Substantia nigra (tissue), 51 donors: ENCODE measurements at places on chromosomes 5 and 9.

DNA sequence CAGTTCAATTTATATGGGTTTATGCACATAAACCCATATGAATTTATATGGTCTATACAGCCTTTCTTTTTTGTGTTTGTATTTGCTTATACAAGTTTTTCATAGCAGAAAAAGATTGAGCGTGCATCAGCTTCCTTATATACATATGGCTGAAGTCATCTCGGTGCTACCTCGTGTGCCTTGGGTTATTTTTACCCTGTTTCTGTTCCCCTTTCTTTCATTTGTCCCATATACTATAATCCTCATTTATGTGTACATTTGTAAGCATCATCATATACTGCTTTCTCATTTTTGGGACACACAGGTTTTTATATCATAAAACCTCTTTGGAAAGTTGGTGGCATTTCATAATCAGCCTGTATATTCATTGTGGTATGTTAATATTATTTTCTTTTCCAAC, 107.8 kb upstream of the ADAMTSL1 start:
- DNase-seq, result no peak

GRCh38 chr5:116404792-116405191, 169.8 kb downstream of the SEMA6A start:
- no peak for DNase-seq

DNA sequence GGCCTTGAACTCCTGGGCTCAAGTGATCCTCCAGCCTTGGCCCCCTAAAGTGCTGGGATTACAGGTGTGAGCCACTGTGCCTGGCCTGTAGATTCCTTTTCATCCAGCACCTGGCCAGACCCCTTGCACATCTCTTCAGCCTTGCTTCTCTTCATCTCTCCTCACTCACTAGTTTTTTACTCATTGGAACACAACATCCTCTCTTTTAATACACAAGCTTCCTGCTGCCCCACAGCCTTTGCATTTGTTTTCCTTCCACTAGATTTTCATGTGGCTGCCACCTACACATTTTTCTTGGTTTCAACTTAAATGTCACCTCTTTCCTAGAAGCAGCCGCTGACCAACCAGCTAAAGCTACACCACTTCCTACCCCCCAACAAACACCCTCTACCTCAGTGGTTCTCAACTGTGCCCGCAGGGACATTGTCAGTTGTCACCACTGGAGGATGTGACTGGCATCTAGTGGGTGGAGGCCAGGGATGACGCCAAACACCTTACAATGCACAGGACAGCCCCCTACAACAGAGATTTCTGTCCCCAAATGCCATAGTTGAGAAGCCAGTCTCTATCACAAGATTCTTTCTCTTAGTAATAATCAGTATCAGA, 33.7 kb downstream of the HAVCR1 start:
- DNase-seq, result no peak

GRCh38 chr9:107707915-107708441, 218.4 kb upstream of the KLF4 start:
- DNase-seq, result no peak

DNA sequence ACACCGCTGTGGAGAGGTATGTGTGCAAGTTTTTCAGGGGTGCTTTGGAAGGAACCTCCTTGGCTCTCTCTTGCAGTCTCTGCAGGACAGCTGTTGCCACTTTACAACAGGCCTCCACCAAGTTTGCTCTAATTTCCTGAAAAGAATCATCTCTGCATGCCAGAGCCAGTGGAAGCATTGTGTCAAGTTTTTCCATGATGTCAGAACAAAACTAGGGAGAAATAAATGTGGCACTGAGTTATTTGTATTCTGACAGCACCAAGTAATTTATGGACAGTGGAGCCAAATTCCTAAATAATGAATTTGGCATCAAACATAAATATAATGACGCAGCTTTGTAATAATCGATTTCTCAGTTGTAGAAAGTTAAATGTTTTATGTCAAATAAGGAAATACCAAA, 146.9 kb downstream of the KIAA0825 start:
- no peak for DNase-seq

GRCh38 chr9:127566351-127567001, 45.6 kb upstream of the STXBP1 start:
- DNase-seq, result no peak

GRCh38 chr5:65077653-65078052, 308.9 kb downstream of the CWC27 start:
- no peak for DNase-seq

DNA sequence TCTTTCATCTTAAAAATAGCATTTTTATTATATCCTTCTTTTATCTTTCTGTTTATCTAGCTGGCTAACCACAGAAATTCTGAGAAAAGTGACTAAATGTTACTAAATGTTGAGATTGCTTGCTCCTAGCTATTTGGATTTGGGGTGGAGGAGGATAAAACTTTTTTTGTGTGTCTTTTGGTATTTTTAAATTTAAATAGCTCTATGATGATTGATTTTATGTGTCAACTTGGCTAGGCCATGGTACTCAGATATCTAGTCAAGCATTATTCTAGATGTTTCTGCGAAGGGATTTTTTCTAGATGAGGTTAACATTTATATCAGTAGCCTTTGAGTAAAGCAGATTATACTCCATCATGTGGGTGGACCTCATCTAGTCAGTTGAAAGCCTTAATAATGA, 75.0 kb downstream of the GCNT1 start:
- no peak for DNase-seq

GRCh38 chr9:113524468-113524867, 60.9 kb downstream of the RGS3 start:
- no peak for DNase-seq

- no peak for DNase-seq
Measured at GRCh38 chr9:109536859-109537258, 38.8 kb upstream of the PTPN3 start.

DNA sequence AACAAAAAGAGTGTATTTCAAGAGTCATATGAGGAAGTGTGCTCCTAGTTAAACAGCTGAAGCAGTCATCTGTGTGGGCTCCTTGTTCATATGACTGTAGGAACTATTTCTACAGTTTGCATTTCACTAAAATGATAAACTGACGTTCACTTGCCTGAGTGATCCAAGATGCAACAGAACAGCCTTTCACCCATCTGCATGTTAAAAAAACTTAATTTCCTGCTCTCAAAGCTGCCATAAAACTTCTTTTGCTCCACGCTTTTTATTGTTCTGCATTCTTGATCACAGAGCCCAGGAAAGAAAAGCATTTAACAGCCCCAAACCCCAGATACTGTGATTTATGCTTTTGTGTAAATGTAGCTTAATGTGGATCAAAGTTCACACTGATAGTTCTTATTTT, 43.9 kb downstream of the ZNF608 start:
- no peak for DNase-seq
